ENCODE measurements at places on chromosomes 4 and X. TPM values are rescaled to one million over a fixed set of nuclear protein-coding genes. Genes with fewer than 3 reads are reported as not detected.

The CDS1 gene
- total RNA-seq, result 0.66 TPM

The ADH1A gene
- not detected for total RNA-seq

The ZXDA gene
- 1.8 TPM for total RNA-seq

The ADGRG4 gene
- not detected for total RNA-seq

The DCAF4L1 gene
- total RNA-seq, result 0.19 TPM

The FRMPD4 gene
- 0.07 TPM for total RNA-seq

The SMIM43 gene
- 0.16 TPM for total RNA-seq

The RTL3 gene
- 0.07 TPM for total RNA-seq

The F9 gene
- total RNA-seq, result not detected

The TDO2 gene
- total RNA-seq, result 0.59 TPM

The CENPVL2 gene
- not detected for total RNA-seq

The PRMT9 gene
- 3.0 TPM for total RNA-seq

The APOO gene
- total RNA-seq, result 31.2 TPM

The HCFC1 gene
- total RNA-seq, result 41.8 TPM

The ZNF711 gene
- 0.84 TPM for total RNA-seq

The IL2 gene
- total RNA-seq, result not detected

The PAQR3 gene
- total RNA-seq, result 6.4 TPM

The STK32B gene
- 14.9 TPM for total RNA-seq

The TMSB15A gene
- total RNA-seq, result 0.60 TPM

The MTNR1A gene
- 1.2 TPM for total RNA-seq

All from A549 treated with Mapracorat at 1 μM for 4 hours (cell line).